Tracheal epithelial cell (primary cell): ENCODE measurements at places on chromosomes 3 and 15. TPM values are rescaled to one million over a fixed set of nuclear protein-coding genes. Genes with fewer than 3 reads are reported as not detected.

ZNF639 gene
- total RNA-seq = 40.7 and 55.8 TPM in 2 replicates

SLC28A1 gene
- total RNA-seq = not detected in 2 replicates

RPP25 gene
- total RNA-seq = 6.5 and 15.8 TPM in 2 replicates

LMAN1L gene
- 0.21 TPM in 1 of 2 replicates, not detected in the other for total RNA-seq

OR5K1 gene
- total RNA-seq = not detected in 2 replicates

CTXN2 gene
- total RNA-seq = not detected in 2 replicates

A4GNT gene
- not detected in 2 replicates for total RNA-seq

IGSF10 gene
- under 0.01 TPM in 1 of 2 replicates, not detected in the other for total RNA-seq

FEZF2 gene
- total RNA-seq = not detected in 2 replicates

SLC7A14 gene
- total RNA-seq = under 0.01 TPM in 2 replicates

PARP3 gene
- total RNA-seq = 7.7 and 15.9 TPM in 2 replicates

APOD gene
- 3.1 and 10.4 TPM in 2 replicates for total RNA-seq

SLC12A1 gene
- total RNA-seq = under 0.01 TPM in 1 of 2 replicates, not detected in the other

RETNLB gene
- not detected in 2 replicates for total RNA-seq

DCUN1D1 gene
- 28.2 and 39.9 TPM in 2 replicates for total RNA-seq

CORO2B gene
- 1.7 TPM in 1 of 2 replicates, not detected in the other for total RNA-seq

C2CD4A gene
- 0.21 and 0.48 TPM in 2 replicates for total RNA-seq

GHSR gene
- not detected in 2 replicates for total RNA-seq

TM4SF1 gene
- 79.7 and 277 TPM in 2 replicates for total RNA-seq

LEKR1 gene
- total RNA-seq = under 0.01 TPM in 1 of 2 replicates, not detected in the other

FAN1 gene
- total RNA-seq = 14.0 and 18.8 TPM in 2 replicates

TGM5 gene
- total RNA-seq = 0.21 and 0.48 TPM in 2 replicates

CCDC50 gene
- total RNA-seq = 65.9 and 66.5 TPM in 2 replicates

SLITRK3 gene
- not detected in 2 replicates for total RNA-seq

LRRIQ4 gene
- not detected in 2 replicates for total RNA-seq

FBXO40 gene
- not detected in 2 replicates for total RNA-seq

RAB7A gene
- total RNA-seq = 32.4 and 33.0 TPM in 2 replicates

DGKG gene
- total RNA-seq = 0.48 TPM in 1 of 2 replicates, not detected in the other

DNAH12 gene
- under 0.01 TPM in 2 replicates for total RNA-seq
